ENCODE measurements at places on chromosomes 2 and 18.

GRCh38 chr2:126714191-126714965, 58.4 kb downstream of the GYPC start:
- no peak for DNase-seq

GRCh38 chr2:234714711-234715110, 217.8 kb upstream of the ARL4C start:
- DNase-seq = no peak

DNA sequence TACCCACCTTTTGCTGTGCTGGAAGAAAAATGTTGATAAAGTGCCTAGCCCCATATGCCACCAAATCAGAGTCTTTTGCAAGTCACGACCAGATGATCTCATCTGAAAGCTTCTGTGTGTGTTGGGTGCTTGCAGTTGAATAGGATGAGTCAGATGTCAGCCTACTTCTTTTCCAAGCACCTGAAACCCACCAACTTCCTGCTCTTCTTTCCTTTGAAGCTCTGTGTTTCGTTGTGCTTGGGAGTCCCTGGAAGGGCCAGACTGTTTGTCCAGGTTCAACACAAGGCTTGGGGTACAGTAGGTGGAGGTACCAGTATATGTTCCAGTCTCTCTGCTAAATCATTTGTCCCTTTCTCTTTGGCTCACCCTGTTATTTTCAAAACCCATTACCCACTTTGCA, 36.8 kb upstream of the LCLAT1 start:
- peak; percentile 58 for DNase-seq

DNA sequence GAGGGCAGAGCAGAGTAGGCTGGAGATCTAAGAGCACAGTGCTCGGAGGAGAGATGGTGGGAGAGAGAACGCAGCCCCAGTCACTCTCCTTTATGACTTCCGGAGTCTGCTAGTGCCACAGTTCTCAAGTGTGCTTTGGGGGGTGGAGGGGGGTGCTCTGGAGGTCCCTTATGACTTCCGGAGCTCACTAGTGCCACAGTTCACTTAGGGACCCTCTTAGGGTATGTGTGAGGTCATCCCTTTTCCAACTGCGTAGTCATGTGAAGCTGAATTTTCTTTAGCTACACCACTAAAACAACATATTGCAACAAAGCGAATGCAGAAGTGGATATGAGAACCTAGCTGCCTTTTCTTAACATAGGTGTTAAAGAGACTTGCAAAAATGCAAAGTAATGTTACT, 153.7 kb upstream of the KCTD1 start:
- DNase-seq = no peak

DNA sequence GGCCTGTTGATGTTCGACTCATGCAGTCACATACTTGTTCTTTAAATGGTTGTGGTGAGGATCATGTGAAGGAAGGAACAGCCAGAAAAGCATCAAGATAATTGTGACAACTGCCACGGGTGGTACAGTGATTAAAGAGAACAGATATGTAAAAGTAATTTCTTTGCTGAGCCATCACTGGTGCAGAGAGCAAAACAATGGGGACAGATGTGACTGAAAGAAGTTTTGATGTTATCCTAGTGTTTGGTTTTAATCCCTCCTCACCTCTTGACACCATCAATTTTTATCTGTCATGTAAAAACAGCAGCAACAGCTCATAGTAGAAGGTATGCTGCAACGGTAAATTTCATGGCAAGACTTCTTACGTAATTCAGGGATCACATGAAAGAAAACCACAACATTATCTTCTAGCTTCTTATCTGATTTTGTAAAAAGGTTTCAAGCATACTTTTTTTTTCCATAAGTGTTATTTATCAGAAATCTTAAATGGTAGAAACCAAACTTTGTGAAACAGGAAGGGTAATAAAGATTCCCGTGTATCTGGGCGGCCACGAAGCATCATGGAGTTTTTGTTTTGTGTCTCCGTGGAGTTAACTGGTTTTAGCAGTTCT, 65.2 kb downstream of the PLCL1 start:
- no peak for DNase-seq

- peak; percentile 15 for DNase-seq
These were observed 9.7 kb downstream of the ITGA4 start for GRCh38 chr2:181466661-181467576.

- no peak for DNase-seq
These were observed 27.9 kb upstream of the RNU4ATAC start for GRCh38 chr2:121502781-121503180.

- DNase-seq = no peak
These were observed 883.3 kb downstream of the CNTNAP5 start for GRCh38 chr2:124908411-124908810.

DNA sequence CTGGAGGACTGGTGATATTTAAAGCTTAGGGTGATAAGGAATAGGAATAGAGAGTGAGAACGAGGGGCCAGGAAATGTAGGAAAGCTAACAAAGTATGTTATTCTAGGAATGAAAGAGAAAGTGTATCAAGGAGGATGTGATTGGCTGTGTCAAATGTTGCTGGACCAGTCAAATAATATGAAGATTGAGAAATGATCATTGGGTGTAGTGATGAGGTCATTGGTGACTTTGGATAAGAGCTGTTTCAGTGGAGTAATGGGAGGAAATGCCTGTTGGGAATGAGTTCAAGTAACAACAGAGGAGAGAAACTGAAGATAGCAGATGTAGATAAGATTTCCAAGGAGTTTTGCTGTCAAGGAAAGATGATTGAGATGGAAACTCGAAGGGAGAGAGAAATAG, 74.4 kb downstream of the UBE2E3 start:
- no peak for DNase-seq

GRCh38 chr18:7619676-7620075, 52.6 kb downstream of the PTPRM start:
- no peak for DNase-seq

- DNase-seq = no peak
These were observed 21.0 kb upstream of the EDAR start for GRCh38 chr2:109009920-109010610.

DNA sequence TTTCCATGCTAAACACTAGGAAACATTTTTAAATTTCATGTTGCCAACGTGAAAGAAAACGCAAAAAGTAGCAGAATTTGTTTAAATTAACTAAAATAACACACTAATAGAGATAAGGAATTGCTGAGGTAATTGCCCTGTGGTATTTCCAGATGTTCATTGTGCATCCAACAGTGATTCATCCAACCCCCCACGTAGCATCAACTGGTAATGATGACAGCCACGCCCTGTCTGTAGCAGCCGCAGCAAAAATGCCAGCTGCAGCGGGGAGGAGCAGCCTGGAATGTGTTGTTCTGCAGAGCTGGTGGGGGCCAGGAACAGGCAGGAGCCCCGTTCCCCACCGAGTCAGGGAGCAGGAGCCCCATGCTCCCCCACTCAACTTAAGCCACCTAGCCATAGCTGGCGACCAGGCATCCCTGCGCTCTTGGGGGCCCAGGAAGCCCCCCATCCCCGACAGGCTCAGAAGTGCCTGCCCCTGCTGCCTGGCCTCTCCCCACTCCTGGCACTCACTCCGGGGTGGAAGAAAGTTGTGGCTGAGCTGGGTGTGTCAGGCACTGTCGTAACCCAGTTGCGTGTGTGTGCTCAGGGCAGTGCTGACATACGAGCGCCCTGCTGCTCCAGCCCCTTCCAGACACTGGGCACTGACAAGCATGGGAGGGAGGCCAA, 695.1 kb upstream of the ACVR2A start:
- peak; percentile 90 for DNase-seq

DNA sequence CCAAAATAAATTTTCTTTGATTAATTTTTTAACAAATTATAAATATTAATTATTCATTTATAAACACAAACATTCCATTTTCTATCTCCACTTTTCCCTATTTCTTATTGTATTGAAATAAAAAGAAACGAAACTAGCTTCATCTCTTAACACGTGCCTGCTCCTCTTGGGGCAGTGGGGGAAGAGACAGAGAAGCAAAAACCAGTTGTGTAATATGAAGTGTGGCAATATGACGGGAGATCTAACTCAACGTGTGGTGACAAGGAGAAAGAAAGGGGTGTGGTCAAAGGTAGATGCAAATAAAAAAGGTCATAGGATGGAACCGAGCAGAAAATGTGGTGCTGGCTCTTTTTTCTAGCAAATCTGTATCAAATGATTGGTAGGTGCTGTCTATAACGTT, 106.9 kb upstream of the SLC8A1 start:
- no peak for DNase-seq

GRCh38 chr18:53935399-53935798, 289.1 kb downstream of the MBD2 start:
- DNase-seq = no peak

- DNase-seq = no peak
These were observed 793.5 kb upstream of the SOX11 start for GRCh38 chr2:4898706-4899105.

DNA sequence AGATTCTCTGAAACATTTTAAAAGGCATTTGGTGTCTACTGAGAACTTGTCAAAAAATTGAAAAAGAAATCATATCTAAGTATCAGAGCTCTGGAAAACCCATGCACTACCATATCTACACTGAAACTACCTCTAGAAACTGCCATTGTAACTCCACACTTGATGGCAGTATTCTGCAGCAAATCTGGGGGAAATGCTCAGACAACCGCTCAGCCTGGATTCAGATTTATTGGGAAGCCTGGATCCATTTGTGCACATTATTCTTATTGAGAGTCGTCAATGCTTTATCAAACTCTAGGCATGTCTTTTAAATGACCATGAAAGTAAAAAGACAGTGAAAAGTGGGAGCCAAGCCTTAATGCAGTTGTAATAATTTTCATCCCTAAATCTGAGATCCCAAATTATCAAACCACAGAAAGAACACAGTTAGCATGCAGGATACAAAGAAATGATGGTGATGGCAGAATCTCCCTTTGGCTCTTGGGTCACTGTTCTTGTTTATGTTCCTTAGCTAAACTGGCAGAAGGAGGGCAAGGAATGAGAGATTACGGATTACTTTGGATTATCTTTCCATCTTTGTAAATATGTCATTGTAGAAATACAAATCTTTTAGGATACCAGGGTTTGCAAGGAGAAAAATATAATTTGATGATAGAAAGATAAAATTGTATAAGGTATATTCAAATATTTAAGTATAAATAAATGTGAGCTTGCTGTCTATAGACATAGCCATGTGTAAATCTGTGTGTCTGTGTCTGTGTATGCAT, 512.1 kb upstream of the SYT4 start:
- peak; percentile 26 for DNase-seq

GRCh38 chr2:149894760-149895159, 307.2 kb upstream of the MMADHC start:
- DNase-seq = no peak

DNA sequence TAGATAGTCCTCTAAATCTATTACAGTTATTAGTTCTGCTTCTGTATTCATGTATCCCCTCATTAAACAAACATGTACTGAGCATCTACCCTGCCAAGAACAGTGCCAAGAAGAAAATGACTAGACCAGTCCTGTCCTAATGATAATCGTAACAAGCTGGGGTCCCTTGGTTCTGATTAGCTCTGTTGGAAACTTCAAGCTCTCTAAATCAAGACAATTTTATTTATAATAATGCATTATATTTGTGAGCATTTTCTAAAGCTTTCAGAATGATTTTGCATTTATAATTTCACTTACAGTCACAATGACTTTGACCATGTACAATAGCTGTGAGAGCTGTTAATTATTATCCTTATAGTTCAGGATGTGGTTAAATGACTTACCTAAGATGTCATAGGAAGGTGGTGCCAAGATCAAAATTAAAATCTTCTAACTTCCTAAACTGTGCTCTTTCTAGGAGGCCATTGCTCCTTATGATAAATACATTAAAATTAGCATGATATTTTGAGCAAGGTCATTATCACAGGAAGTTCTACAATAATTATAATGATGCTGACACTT, 336.5 kb upstream of the SLC39A10 start:
- DNase-seq = no peak

DNA sequence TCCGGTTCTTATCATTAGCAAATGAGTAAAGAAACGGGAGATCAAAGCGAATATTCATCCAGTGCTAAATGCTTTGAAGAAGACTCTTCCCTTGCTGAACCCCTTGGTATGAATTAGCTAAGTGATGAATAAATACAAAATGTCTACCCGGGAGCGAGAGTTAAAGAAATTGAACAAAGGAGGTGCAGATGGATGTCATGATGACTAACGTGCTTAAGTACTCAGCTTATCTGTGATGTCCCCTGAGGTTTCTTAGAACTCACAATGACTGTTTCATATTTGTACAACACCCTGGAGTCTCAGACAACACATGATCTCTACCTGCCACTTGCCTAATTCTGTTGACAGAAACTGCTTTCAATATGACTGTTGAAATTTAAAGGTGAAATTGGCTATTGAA, 148.5 kb downstream of the TMEM200C start:
- no peak for DNase-seq

DNA sequence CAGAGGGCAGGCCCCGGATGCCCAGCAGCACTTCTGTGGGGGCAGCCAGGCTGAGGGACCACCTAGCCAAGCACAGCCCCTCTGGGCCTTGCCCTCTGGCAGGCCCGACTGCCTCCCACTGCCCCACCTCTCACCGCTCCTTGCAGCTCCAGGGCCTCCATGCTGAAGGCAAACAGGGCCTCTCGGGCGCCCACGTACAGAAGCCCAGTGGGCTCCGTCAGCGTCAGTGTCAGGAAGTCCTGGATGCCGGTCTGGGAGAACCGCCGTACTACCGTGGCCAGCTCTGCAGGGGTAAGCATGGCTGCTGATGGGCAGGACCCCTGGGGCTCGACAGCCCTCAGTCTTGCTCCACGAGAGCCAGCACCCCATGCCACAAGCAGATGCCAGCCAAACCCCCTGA, 3.7 kb downstream of the SEMA4C start:
- DNase-seq = no peak

GRCh38 chr2:7430869-7431641, 513.8 kb downstream of the RNF144A start:
- DNase-seq = no peak

DNA sequence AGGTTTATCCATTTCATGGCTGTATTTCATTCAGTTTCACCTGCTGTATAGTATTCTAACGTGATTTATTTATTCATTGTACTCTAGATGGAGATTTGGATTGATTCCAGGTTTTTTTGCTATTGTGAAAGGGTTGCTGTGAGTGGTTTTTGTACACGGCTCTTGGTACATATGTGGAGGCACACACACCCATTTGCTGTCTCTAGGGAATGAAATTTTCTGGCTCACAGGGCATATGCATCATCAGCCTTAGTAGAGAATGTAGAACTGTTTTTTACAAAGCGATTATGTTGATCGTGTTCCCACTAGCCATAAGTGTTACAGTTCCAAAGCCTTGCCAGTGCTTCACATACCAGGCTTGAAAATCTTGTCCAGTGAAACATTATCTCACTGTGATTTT, 5.1 kb downstream of the SPTBN1 start:
- no peak for DNase-seq

DNA sequence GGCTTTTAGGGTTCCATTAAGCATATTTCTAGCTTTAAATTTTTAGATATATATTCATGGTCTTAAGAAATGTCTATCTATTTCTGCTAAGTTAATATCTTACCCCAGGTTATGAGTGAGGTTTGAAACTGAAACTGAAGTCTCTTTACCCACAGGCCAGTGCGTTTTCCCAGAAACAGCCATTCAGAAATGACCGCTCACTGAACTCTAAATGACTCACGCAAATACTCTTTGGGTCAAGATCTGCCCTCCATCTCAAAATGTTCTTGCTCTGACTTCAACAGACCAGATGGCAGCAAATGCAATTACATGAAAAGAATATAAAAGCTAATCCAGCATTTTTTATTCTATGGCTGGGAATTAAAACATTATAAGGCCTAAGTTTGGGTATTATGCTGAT, 315.2 kb downstream of the TDRD15 start:
- DNase-seq = no peak

- no peak for DNase-seq
These were observed 321.6 kb downstream of the STK39 start for GRCh38 chr2:167925758-167926157.

Data from AG20443 (cell line).